ENCODE measurements at places on chromosomes 3 and 15. TPM values are rescaled to one million over a fixed set of nuclear protein-coding genes. Genes with fewer than 3 reads are reported as not detected.
A peak's percentile ranks its signal among the peaks of the same experiment; 100 is the strongest.

- H3K27ac ChIP-seq, result no peak overlapping the region
- peaks cover 11% of the 10 kb centered on the region for H3K4me1 ChIP-seq
- DNase-seq, result no peak
Observed at GRCh38 chr3:130772129-130772528, 25.5 kb upstream of the PIK3R4 start.

GRCh38 chr3:171760477-171760876 lies 49.8 kb downstream of the PLD1 start:
- H3K4me1 ChIP-seq, result peaks cover 91% of the 10 kb centered on the region
- H3K27me3 ChIP-seq, result no peaks in the 10 kb centered on the region
- H3K4me3 ChIP-seq, result no peak overlapping the region

GRCh38 chr3:188126276-188126675 lies 27.7 kb upstream of the LPP start:
- H3K4me3 ChIP-seq, result no peak overlapping the region
- DNase-seq, result no peak
- H3K4me1 ChIP-seq, result peaks cover 25% of the 10 kb centered on the region
- H3K27me3 ChIP-seq, result no peaks in the 10 kb centered on the region
- no peaks in the 10 kb centered on the region for H3K36me3 ChIP-seq
- peak overlapping the region; percentile 78 for H3K27ac ChIP-seq

DNA sequence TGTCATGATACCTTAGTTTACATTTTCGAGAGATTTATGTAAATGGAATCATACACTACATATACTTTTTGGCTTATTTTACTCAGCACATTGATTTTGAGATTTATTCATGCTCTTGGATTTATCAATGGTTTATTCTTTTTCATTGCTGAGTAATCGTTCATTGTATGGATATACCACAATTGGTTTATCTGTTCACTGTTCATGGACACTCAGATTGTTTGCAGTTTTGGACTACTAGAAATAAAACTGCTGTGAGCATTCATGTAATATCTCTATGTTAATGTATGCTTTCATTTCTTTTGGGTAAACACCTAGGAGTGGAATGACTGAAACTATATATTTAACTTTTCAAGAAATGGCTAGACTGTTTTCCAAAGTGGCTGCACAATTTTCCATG lies 550.9 kb upstream of the ADAMTS9 start:
- no peaks in the 10 kb centered on the region for H3K27me3 ChIP-seq
- no peaks in the 10 kb centered on the region for H3K36me3 ChIP-seq
- no peak overlapping the region for H3K4me3 ChIP-seq
- no peak for DNase-seq
- H3K27ac ChIP-seq, result no peak overlapping the region
- H3K4me1 ChIP-seq, result no peaks in the 10 kb centered on the region

GRCh38 chr3:197363553-197364409 lies 65.4 kb upstream of the DLG1 start:
- H3K4me3 ChIP-seq, result no peak overlapping the region
- H3K36me3 ChIP-seq, result no peaks in the 10 kb centered on the region
- H3K27me3 ChIP-seq, result no peaks in the 10 kb centered on the region
- no peak overlapping the region for H3K27ac ChIP-seq
- peaks cover 3% of the 10 kb centered on the region for H3K4me1 ChIP-seq
- DNase-seq, result no peak

GRCh38 chr3:116059421-116060096 lies 385.7 kb downstream of the LSAMP start:
- no peaks in the 10 kb centered on the region for H3K4me1 ChIP-seq
- H3K27ac ChIP-seq, result no peak overlapping the region
- peaks cover 7% of the 10 kb centered on the region for H3K27me3 ChIP-seq
- no peak overlapping the region for H3K4me3 ChIP-seq

DNA sequence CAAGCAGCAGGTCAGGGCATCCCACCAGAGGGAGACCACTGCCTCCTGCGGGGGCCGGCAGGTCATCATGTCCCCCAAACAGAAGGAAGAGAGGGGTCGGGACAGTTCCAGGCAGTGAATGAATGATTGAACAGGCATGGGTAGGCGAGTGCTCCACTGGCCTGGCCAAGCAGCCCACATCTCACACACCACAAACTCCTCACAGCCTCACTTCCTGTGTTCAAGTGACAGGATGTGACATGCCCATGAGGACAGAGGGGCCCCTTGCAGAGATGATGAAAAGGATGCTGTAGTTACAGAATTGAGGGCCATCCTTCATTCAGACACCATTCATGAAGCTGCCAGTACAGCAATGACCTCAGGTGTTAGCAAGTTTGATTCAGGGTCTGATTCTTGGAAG lies 3.7 kb downstream of the IQSEC1 start:
- no peak for DNase-seq
- H3K4me1 ChIP-seq, result peaks cover 26% of the 10 kb centered on the region
- H3K27me3 ChIP-seq, result peaks cover 15% of the 10 kb centered on the region
- H3K27ac ChIP-seq, result no peak overlapping the region
- no peaks in the 10 kb centered on the region for H3K36me3 ChIP-seq

- DNase-seq, result no peak
- no peak overlapping the region for H3K27ac ChIP-seq
- peaks cover 9% of the 10 kb centered on the region for H3K4me1 ChIP-seq
- peaks cover 35% of the 10 kb centered on the region for H3K27me3 ChIP-seq
Observed at GRCh38 chr3:186118692-186119091, 9.8 kb upstream of the ETV5 start.

PIGZ gene
- 3.7 TPM for total RNA-seq

TIPIN gene
- total RNA-seq, result 2.4 TPM

VWA5B2 gene
- not detected for total RNA-seq

Data from left ventricle myocardium inferior (tissue), 1 donor.